Activated CD4-positive, alpha-beta T cell treated with anti-CD3 and anti-CD28 coated beads, Interleukin-2, amount 10 ng/mL, durations not matched to agents 7 days and 5 days (primary cell): ENCODE measurements at places on chromosomes 4 and X. TPM values are rescaled to one million over a fixed set of nuclear protein-coding genes. Genes with fewer than 3 reads are reported as not detected.

Gene RASSF6
- total RNA-seq: not detected

Gene APLN
- 0.17 TPM for total RNA-seq

DNA sequence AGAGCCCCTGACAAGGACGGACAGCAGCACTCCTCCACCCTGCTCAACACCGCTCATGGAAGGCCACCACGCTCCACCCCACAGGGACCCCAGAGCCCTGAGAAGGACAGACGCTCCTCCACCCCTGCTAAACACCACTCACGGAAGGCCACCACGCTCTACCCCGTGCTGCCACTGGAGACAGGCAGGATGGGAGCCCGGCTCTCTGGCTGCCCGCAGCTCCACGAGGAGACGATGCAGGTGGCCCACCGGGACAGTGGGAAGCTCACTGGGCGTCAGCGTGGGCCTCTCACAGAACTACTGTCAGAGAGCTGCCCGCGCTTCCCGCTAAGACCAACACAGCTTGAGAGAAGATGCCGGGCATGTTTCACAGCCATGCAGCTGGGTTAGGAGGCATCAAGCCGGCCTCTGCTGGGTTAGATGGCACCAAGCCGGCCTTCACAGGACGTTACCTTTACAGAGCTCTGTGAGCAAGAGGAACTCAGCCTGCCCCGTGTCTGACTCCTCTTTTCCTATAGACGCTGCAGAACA lies 20.8 kb downstream of the GAK start:
- peaks cover 42% of the 10 kb centered on the region for H3K36me3 ChIP-seq
- H3K4me1 ChIP-seq: peaks cover 17% of the 10 kb centered on the region
- no peak overlapping the region for H3K4me3 ChIP-seq
- H3K27me3 ChIP-seq: no peaks in the 10 kb centered on the region

Gene TIMM8A
- 13.5 TPM for total RNA-seq

Gene CCKAR
- not detected for total RNA-seq

DNA sequence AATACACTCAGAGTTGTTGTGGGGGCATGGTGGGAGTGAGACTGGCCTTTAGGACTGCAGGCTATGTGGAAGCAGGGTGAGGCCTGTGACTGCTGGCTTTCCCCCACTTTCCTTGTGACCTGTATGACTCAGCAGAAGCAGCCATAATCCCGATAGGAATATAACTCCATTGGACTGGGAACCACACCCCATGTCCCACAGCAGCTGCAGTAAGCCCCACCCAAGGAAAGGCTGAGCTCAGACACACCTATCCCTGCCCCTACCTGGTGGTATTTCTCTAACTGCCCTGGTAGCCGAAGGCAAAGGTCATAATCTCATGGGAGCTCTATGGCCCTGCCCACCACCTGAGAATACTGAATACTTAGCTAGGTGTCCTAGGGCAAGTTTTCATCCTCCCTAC lies 169.3 kb downstream of the GC start:
- no peak overlapping the region for H3K4me3 ChIP-seq
- no peaks in the 10 kb centered on the region for H3K27me3 ChIP-seq
- no peaks in the 10 kb centered on the region for H3K36me3 ChIP-seq
- no peak overlapping the region for H3K27ac ChIP-seq
- no peak for DNase-seq

GRCh38 chrX:133602881-133603280 lies 187.6 kb upstream of the GPC4 start:
- H3K27ac ChIP-seq: no peak overlapping the region
- peaks cover 10% of the 10 kb centered on the region for H3K4me1 ChIP-seq
- no peaks in the 10 kb centered on the region for H3K36me3 ChIP-seq
- H3K4me3 ChIP-seq: no peak overlapping the region
